ENCODE measurements at places on chromosomes 1 and 21.

DNA sequence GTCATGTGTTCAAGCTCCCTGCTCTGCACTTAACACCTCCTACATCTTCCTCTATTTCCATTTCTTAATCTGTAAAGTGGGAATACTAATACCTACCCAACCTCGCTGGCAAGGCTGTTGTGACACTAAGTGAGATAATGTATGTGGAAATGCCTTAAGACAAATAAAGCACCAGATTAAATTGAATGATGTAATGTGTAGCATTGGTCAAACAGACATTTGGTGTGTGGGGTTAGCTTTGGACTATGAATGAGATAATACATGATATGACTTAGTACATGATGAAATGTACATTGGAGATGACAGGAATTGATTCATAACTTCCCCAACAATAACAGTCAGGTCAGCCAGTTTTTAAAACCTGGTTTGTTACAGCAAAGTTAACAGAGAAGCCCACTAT, 5.2 kb downstream of the AMPD1 start:
- DNase-seq, result no peak

DNA sequence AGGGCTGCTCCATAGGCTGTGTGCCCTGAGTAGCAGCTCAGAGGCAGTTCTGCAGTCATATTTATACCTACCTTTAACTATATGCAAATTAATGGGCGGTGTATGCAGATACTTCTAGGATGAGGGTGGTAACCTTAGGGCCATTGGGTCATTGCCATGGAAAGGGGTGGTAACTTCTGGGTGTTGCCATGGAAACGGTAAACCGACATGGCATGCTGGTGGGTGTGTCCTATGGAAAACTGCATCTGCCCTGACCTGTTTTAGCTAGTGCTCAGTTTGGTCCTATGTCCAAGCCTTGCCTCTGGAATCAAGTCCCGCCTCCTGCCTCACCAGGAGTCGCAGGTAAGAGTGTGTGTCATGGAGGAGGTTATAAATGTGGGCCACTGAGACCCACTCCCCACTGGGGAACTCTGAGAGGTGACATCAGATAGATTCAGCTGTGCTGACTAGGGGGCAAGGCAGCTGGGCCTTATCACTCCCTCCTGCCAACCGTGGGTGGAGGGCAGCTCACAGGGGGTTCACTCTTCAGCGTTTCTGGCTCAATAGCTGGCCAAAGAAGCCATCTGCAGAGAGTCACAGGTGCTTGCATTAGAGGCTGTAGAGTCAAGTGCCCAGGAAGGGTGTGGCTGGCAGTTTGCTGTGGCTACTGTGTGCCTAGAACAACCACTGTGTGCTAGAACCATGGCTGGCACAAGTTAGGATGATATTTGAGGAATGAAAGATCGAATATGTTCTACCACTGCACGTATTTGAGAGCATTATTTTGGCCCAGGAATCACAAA, 19.0 kb downstream of the BACE2 start:
- DNase-seq, result no peak

- no peak for DNase-seq
Observed at GRCh38 chr1:73783352-73783751, 414.6 kb downstream of the LRRIQ3 start.

DNA sequence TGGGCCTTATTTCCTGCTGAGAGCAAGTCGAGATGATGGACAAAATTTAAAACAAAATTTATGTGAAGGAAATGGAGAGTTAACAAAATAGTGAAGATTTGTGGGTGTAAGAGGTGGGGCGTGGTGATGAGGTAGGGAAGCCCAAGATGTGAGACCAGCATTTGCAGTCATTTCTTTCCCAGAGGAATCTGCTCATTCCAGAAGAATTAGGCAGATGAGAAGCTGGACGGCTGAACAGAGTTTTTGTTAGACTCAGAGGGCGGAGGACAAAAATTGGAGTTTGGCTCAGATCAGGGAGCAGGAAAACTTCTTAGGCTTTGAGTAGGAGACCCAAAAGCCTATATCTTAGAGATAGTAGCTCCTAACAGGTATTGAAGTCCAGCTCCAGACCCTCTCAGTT, 65.3 kb downstream of the CAMTA1 start:
- DNase-seq, result no peak

GRCh38 chr1:201653233-201653632, 114.3 kb downstream of the NAV1 start:
- no peak for DNase-seq

DNA sequence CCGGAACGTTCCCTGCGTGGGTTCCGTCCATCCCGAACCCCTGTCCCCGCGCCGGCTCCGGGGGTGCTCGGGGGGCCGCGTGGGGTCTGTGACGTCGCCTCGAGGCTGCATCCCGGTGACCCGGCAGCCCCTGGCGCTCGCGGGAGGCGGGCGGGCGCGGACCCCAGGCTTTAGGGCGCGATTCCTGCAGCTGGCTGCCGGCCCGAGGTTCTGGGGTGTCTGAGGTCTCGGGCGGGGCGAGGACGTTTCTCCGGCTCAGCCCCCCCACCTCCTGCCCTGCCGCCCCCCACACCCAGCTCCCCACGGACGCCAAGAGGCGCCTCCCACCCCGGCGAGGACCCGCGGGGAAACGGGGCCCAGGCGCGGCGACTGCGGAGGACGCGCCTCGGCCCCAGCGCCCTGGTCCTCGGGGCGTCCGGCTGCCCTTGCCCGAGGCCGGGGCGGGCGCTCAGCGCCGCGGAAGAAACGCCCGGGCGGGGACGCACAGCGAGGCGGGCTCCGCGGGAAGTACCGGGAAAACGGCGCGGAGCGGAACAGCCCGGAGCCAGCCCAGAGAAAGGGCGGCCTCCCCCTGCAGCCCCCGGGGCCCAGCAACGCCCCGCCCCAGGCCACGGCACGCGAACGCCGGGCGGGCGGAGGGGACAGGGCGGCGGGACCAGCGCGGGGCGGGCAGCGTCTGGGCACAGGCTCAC, 1.3 kb upstream of the PCBP3 start:
- no peak for DNase-seq

DNA sequence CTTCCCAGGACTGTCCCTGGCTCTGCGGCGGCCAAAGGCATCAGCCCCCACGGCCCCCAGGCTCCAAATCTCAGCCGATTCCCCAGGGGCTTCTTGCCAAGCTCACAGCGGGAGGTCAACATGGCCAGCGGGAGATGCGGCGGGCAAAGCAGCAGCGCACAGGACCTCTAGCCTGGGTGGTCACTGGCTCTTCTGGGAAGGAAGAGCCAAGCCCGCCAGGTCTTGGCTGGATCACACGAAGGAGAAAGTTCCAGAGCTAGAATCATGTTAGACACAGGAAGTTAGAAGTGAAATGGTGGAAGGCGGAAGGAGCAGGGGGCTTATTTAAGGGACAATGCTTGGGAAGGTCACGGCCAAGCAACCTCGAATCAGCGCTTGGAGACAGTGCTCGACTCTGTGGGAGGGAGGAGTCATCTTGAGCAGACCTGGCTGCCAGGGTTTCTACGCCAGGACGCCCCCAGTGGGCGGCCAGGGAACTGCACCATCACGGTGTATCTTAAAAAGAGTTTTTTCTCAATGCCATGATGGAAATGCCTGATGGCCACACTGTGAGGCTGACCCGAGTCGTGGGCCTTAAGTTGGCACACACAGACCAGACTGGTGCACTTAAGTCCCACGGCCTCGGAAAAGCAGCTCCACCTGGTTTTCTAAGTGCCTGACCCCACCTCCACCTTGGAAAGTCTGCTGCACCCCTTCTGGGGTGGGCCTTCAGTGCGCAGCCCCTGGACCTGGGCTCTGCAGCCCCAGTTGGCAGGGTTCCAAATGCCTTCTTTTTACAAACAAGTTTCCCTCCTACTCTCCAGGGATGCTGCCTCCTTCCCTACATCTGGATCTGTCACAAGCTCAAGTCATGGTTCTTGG, 29.3 kb downstream of the SLC66A1 start:
- DNase-seq, result peak; percentile 60

- no peak for DNase-seq
Observed at GRCh38 chr1:38667626-38668025, 191.9 kb downstream of the RRAGC start.

DNA sequence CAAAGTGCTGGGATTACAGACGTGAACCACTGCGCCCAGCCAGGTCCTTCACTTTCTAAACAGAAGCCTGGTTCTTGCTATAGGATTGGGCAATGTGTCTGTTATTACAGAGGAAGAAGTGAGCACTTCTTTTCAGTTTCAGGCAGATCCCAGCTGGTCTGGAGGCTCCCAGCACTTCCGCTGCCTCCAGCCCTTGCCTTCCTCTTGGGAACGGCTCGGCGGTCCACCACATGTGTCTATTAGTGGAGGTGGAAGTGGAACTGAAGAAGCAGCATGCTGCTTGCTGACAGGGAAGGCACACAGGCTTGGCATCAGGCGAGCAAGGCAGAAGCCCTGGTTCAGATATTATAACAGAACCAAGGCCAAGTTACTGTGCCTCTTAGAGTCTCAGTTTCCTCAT, 17.0 kb downstream of the MKNK1 start:
- no peak for DNase-seq

DNA sequence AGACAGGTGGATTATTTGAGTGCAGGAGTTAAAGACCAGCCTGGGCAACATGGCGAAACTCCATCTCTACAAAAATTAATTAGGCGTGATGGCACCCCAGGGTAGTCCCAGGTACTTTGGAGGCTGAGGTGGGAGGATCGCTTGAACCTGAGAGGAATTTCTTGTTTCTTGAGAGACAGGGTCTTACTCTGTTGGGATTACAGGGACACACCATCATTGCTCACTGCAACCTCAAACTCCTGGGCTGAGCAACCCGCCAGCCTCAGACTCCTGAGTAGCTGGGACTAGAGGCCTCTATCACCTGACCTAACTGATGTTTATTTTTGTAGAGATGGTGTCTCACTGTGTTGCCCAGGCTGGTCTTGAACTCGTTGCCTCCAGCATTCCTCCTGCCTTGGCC, 24.8 kb downstream of the DHX9 start:
- no peak for DNase-seq

GRCh38 chr21:29443411-29444010, 144.8 kb downstream of the BACH1 start:
- no peak for DNase-seq

DNA sequence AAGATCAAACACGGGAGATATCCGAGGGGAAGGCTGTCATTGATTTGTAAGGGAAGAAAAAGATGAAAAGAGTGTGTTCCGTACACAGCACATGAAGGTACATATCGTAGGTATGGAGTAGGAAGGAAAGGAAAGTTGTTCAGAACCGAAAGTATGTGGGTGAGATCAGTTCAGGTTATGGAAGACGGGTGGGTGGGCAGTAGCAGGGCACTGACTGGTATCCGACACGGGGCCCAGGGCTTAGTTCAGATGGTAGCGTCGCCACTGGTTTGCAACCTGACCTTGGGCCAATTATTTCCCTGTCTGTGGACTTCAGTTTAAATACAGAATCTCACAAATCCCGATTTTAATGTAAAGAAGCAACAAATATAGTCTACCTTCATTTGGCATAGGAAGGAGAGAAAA, 27.8 kb upstream of the A3GALT2 start:
- peak; percentile 60 for DNase-seq

DNA sequence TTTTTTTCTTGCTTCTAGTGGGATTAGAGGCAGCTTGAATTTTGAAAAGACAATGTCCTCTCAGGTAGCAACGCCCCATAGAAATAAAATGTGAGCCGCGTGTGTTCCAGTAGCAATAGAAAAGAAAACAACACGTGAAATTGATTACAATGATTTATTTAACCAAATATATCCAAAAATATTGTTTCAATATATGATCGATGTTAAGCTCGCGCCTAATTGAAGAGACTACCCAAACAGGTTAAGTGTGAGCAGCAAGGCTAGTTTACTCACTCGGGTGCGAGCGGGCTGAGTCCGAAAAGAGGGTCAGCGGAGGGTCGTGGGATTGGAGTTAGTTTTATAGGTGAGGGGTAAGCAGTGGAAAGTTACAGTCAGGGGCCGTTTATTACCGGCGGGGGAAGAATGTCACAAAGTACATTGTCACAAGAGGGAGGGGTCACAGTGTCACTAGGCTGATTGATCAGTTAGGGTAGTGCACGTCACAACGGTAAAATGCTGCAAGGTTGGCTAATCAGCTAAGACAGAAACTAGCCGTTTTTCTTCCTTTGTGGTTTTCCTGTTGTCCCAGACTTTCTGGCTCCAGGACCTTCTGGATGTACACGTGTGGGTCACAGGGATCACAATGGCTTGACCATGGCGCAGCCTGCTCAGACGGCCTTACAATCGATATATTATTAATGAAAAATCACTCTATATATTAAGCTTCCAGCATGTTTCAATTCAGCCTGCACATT, 697 bp upstream of the ZNF670 start:
- peak; percentile 42 for DNase-seq

- no peak for DNase-seq
Observed at GRCh38 chr1:169949139-169949538, 55.4 kb upstream of the SCYL3 start.

DNA sequence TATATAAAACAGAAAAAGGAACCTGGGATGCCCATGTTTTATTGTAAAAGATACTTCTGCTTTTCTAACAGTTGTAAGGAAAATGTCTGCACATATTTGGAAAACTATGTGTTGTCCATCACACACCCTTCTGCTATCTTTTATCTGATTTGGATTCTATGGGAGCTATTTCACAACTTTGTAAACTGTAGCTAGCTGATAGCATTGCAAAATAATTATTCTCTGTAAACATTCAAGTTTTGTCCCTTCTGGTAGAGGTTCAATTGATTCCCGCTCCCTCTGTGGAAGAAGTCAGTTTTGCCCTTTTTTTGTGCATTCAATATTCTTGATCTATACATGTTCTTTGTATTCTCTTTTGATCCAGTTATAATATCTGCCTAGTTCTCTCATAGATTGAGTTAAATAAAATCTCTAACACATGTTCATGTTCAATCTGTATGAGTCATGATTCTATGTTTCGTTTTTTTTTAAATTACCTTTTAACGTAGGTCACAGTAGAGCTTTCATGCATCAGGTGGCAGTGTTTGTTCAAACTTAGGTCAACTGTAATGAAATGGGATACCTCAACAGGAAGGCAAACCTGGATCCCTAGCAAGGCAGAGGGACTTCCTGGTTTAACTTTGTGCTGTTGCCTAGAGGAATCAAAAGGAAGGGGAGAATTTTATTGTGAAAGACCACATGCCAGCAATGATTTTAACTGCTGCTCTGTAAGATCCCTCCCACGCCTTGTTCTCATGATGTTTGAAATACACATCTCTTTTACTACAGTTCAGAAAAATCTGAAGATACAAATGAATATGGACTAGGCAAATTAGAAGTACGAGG, 26.0 kb upstream of the BCL9 start:
- DNase-seq, result no peak

- no peak for DNase-seq
Observed at GRCh38 chr1:12057940-12058687, 5.0 kb upstream of the TNFRSF8 start.

GRCh38 chr1:5287178-5288150, 633.1 kb downstream of the AJAP1 start:
- DNase-seq, result no peak

GRCh38 chr1:113946112-113946511, 17.0 kb downstream of the HIPK1 start:
- DNase-seq, result no peak

GRCh38 chr1:197799271-197799670, 24.0 kb upstream of the DENND1B start:
- DNase-seq, result no peak

DNA sequence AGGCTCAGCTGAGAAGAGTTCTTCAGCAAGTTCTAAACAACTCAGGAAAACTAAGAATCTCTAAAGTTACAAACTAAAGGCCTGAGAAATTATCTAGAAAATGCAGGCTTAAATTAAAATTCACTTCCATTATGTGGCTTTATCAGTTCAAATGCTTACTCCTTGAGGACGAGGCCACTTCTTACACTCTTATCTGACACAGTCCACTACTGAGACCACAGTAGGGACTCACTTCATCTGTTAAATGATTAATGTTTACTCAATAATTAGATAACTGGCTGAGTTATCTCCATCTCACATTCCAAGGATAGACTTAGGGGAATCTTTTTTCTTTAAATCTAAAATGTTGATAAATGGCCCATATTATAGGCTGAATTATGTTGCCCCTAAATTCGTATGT, 1.6 kb downstream of the C1orf141 start:
- no peak for DNase-seq

All from SW 1271 (cell line).